ENCODE measurements at places on chromosomes 11 and 22.

DNA sequence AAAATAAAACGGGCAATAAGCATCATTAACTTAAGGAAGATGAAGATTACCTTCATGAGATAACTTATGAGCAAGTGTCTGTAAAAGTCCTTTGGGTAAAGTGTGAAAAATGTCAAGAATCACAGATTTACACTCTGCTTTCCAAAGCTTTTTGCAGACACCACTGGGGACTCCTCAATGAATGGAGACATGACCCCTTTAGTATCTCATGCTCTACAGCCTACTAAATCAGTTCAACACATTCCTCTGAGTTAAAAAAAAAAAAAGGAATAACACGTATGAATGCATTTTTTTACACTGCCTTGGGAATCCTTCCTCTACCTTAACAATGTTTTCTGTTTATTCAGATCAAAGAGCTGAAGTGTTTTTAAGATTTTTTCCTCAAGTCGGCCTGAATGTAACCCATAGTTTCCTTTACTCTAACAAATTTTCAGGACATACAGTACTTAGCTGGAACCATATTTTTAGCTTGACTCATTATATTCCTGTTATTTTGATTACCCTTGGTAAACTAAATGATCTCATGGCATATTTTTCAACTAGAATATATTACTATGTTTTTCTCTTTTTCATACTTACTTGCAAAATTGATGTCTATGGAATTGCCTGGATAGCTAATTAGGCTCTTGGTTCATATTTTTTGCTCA is 25.9 kb upstream of the RAB30 start:
- no peak for DNase-seq

- DNase-seq: no peak
These were observed 16.2 kb downstream of the OTOG start for GRCh38 chr11:17563231-17563646.

GRCh38 chr11:75518204-75518549 is 7.6 kb downstream of the GDPD5 start:
- no peak for DNase-seq

DNA sequence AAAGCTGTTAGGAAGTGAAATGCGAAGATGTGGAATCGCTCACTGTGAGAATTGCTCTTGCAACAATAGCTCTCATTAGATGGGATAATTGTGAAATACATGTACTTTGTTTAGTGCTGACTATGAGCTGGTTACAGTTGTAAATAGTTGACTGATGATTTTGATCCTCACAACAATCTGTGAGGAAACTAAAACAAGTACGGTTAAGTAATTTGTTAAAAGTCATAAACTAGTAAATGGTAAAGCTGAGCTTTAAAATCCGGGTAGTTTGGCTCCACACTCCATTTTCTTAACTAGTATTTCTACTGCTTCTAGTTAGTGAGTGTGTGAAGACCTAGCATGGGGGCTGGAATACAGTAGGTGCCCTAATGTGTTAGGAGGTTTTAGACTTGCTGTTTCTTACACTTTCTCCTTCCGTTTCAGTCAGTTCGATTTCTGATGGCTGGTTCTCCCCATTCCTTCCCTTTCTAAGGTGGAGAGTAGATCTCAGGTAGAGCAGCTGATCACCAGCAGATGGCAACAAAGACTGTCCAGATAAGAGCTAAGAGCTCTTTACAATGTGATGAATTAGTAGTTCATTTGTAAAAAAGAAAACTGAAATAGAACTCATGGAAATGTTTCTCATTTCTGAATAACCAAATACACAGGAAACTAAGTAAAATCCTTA is 16.3 kb upstream of the CYP2R1 start:
- DNase-seq: peak; percentile 80

DNA sequence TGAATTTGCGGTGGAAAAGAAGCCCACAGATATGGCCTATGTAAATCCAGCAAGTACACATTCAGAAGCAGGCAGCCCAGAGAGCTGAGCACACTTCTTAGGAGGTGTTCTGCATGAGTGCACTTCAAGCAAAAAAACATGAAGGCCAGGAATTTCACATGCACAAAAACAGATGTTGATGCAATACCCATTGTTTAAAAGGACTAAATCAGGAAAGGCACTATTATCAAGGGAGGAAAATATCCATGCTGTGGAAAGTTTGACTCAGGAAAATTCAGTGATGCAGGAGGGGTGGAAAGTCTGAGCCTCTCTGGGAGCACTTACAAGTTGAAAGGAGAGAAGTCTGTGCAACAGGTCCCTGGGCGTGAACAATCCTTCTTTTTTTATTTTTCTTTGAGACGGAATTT is 15.8 kb upstream of the CARS1 start:
- no peak for DNase-seq

GRCh38 chr22:32958001-32958400 is 100.2 kb downstream of the SYN3 start:
- DNase-seq: no peak

DNA sequence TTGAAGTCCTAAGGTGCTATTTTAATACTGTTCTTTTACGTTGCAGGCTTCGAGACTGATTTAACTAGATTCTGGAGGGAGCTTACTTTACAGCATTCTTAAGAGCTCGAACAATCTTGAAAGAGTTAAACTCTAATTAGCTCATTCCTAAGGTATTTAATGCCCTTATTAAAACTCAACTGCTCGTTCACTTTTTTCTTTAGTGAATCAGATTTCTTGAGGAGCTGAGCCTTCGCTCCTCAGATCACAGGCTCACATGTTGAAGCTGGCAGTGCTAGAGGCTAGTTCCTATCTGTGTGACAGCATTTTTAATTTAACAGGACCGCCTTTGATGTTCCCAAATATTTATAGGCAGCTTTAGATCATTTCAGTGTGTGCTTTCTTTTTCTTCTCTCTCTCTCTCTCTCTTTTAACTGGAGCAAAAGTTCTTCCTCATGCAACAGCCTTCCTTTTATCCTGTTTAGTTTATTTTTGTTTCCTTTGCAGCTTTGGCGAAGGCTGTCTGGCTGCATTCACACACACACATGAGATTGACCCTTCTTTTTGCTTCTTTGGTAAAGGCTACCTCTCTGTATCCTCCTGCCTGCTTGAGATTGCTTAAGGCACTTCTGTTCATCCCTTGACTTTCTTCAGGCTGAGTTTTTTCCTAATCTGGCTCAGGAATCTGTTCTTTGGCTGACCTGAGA is 21.0 kb downstream of the ZNRF3 start:
- DNase-seq: no peak

DNA sequence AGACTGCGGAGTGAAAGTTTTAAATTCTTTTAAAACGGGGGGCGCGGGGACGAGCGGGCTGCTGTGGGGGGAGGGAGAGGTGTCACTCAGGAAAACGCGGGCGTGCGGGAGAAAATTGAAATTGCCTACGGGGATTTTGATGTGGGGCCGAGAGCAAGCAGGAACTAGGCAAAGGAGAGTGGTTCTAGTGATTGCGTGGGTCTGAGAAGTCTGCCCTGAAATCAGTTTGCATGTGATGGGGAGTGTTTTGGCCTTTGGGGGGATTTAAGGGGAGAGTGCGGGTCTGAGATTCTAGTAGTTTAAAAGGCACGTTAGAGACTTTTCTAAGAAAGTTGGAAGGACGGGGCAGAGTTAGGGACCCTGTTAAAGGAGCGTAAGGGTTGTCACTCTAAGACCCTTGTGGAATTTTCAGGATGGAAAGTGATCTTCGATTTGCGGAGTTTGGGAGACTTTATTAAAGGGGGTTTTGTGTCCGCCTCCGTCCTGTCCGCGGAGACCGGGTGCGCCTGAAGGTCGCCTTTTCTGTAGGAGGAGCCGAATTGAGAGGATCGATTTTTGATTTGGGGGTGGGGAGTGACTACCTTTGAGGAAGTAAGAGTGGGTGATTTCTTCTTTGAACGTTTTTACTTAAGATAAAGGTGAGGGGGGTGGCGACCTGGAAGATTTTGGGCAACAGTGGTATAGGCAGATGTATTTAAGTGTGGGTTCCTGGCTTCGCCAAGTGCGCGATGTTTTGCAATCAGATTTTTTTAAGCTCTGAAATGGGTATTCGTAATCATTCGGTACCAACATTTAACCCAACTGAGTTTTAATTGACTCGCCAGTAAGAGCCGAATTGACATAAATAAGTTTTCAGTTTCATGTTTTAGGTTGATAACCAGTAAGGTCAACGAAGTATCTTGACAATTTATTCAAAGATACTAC is 1.1 kb downstream of the EED start:
- peak; percentile 41 for DNase-seq

- no peak for DNase-seq
These were observed 343.8 kb upstream of the ANO3 start for GRCh38 chr11:25988178-25988577.

DNA sequence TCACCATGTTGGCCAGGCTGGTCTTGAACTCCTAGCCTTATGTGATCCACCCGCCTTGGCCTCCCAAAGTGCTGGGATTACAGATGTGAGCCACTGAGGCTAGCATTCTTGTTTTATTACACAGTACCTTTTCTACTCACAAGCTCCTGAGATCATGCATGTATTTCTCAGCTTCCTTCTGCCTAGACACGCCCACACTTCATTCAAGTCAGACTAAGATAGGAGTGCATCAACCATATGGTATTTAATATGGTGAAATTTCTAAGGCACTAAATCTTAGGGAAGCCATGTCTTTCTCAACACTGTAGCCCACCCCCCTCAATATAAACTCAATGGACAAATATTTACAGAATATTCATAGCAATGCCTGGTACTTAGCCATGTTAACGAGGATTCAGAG is 62.1 kb downstream of the SLC25A17 start:
- no peak for DNase-seq

GRCh38 chr11:118358071-118358470 is 1.3 kb upstream of the UBE4A start:
- DNase-seq: no peak

DNA sequence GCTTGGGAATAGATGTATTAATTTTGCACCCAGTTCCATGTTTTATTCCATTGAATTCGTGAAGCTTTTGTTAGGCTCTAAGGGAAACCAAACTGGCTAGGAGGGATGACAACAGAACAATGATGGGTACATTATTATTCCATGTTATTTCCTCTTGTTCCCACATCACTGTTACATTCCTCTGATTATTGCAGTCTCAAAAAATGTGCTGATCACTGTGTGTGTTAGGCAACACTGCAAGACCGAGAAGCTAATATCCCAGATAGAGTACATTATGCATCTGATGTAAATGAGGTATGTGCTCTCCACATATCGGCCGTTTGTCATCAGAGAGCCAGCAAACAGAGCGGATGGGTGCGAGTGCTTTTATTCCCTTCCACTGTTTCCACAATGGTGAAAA is 327.9 kb downstream of the SOX6 start:
- DNase-seq: no peak

DNA sequence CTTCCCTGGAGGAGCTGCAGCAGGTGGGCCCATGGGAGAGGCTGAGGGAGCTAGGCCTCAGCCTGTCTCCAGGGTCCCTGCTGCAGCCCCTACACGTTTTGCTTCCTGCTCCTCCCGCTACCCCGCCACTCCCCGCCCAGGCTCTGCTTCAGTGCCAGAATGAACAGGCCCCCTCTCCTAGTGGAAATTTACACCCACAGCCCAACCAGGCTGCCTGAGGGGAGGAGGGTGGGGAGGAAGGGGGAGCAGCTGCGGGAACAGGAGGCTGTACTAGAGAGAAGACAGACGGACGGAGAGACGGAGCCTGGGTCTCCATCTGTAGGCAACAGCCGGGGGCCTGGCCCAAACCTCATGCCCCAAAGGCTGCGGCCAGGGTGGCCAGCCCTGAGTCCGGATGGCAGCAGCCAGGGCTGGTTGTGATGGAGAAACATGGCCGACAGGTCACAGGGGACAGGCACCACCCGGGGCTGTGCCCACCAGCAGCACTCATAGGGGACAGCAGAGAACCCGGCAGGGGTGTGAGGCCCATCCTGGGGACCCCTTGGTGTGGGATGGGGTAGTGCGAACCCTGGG is 20.6 kb downstream of the FLRT1 start:
- no peak for DNase-seq

- no peak for DNase-seq
These were observed at the start of gene SAA2 for GRCh38 chr11:18248561-18248960. Gene SAA2 (minus strand): TSS chr11:18248668. CDS start chr11:18248011, 657 bp downstream.

- no peak for DNase-seq
These were observed 27.9 kb downstream of the SHANK3 start for GRCh38 chr22:50700387-50701075.

DNA sequence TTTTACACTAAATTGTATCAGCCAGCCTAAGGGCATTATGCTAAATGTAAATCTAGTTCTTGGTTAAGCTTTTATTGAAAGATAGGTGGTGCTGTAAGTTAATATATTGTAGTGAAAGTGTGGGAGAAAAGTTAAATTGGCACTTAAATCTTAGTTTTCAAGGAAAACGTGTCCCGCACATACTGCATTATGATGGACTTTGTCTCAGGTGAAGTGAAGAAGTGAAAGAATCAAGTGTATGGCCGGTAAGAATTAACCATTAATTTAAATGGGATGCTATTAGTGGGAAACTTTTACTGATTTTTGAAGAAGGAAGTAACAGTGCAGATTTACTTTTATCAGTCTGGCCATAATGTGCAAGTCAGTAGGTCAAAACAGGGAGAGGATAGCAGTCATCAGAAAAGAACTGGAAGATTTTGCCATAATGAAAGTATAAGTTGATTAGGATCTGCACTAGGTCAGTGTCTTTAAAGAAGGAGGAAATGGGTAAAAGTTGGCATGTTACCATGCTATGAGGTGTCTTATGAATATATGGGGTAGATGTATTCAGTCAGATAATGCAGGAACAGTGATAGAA is 81.6 kb downstream of the PDHX start:
- DNase-seq: peak; percentile 33

GRCh38 chr22:25110846-25111578 is 88.6 kb upstream of the CRYBB3 start:
- DNase-seq: peak; percentile 90

GRCh38 chr11:121793916-121794315 is 322.1 kb downstream of the BLID start:
- no peak for DNase-seq

GRCh38 chr11:2199466-2200341 is 28.1 kb upstream of the TH start:
- no peak for DNase-seq

DNA sequence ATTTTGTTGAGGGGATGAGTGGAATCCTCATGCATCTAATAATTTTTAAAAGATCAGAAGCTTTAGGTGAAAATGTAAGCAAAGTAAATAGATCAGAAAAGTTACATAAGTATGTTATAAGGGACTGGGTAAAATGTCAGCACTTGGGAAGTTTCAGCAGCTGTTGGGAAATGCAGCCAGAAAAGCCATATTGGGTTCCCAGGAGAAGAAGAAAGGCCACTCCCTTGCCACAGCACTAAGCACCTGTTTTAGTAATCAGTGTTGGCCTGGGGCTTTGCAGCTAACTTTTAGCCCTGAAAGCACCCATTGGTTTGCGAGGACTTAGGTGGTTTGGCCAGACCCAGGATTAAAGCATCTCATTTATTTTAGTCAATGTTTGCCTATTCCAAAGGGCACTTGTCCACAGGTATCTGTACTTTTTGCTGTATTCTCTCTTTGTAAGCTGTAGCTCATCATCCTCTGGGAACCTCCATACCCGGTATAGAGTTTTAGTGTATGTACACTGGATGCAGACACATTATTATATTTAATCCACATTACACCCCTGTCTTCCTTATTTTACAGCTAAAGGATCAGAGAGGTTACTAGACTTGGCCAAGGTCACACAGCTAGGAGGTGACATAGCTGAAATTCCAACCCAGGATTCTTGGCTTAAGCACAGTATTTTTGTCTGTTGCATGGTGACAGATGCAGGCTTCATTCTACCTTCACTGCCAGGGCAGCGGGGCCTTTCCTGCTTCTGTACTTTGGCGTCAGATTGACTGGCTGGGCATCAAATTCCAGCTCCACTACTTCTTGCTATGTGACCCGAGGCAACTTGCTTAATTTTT is 127.7 kb upstream of the SESN3 start:
- no peak for DNase-seq
